ENCODE measurements at places on chromosomes 7 and 10. TPM values are rescaled to one million over a fixed set of nuclear protein-coding genes. Genes with fewer than 3 reads are reported as not detected.

OSBPL3 gene
- total RNA-seq = 14.2 TPM

ITGA8 gene
- 10.9 TPM for total RNA-seq

CYP2C19 gene
- total RNA-seq = not detected

CUL2 gene
- total RNA-seq = 26.9 TPM

CPA4 gene
- total RNA-seq = 0.54 TPM

PNLIPRP2 gene
- not detected for total RNA-seq

SVOPL gene
- total RNA-seq = not detected

CEP55 gene
- 6.4 TPM for total RNA-seq

IL6 gene
- 0.17 TPM for total RNA-seq

IFIT2 gene
- total RNA-seq = 8.9 TPM

POT1 gene
- 27.3 TPM for total RNA-seq

GPR15LG gene
- total RNA-seq = not detected

TYSND1 gene
- total RNA-seq = 6.4 TPM

GPR158 gene
- under 0.01 TPM for total RNA-seq

PNLIPRP3 gene
- total RNA-seq = not detected

LRRC18 gene
- total RNA-seq = under 0.01 TPM

ENTPD1 gene
- 4.4 TPM for total RNA-seq

ASIC3 gene
- total RNA-seq = 0.09 TPM

EEPD1 gene
- total RNA-seq = 1.3 TPM

TM9SF3 gene
- total RNA-seq = 83.7 TPM

SERPINE1 gene
- total RNA-seq = 74.3 TPM

TMEM213 gene
- not detected for total RNA-seq

SLC26A4 gene
- total RNA-seq = 3.4 TPM

SAP25 gene
- total RNA-seq = not detected

FAM25A gene
- not detected for total RNA-seq

CUZD1 gene
- total RNA-seq = 0.17 TPM

PDK4 gene
- total RNA-seq = 142 TPM

MOGAT3 gene
- total RNA-seq = not detected

Data from dermis lymphatic vessel endothelial cell (primary cell).